ENCODE measurements at places on chromosomes 4 and X.

DNA sequence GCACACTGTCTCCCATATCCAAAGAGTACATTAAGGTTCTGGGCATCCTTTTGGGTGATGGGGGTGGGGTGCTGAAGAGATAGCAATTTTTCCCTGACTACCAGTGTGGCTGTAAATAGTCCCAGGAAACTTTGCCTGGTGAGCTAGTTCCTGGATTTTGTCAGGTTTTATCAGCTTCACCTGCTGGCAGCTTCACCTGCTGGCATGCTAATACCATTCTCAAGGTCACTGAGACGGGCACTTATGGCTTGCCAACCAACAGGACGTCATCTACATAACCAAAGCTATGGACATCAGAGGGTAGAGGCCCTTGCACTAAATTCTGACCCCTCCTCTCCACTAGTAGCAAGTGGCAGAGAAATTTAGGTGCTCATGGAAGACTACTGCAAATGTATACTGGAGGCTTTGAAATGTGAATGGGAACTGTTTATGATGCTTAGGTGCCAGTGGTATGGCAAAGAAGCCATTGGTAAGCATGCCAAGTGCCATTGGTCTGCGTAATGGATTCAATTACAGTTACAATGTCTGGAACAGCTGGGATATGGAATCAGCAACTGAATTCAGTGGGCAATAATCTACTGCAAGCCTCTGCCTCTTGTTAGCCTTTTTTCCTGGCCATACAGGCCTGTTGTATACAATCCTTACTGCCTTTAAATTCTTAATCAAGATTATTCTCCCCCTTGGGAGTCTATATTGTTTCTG is 71.6 kb upstream of the SH3RF1 start:
- no peak for DNase-seq

DNA sequence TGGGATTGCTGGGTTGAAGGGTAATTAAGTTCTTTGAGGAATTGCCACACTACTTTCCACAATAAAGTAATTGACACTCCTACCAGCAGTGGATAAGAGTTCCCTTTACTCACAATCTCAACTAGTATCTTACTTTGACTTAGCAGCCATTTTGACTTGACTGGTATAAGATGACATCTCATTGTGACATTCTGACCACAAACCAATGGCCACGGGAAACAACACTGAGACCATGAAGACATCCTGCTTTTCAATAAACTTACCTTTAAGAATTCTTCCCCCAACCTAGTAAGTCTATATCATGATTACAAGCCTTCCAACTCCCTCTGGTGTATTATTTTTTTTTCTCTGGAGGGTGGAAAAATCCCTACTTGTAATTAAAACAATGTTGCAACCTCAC is 66.9 kb upstream of the WDR1 start:
- no peak for DNase-seq

DNA sequence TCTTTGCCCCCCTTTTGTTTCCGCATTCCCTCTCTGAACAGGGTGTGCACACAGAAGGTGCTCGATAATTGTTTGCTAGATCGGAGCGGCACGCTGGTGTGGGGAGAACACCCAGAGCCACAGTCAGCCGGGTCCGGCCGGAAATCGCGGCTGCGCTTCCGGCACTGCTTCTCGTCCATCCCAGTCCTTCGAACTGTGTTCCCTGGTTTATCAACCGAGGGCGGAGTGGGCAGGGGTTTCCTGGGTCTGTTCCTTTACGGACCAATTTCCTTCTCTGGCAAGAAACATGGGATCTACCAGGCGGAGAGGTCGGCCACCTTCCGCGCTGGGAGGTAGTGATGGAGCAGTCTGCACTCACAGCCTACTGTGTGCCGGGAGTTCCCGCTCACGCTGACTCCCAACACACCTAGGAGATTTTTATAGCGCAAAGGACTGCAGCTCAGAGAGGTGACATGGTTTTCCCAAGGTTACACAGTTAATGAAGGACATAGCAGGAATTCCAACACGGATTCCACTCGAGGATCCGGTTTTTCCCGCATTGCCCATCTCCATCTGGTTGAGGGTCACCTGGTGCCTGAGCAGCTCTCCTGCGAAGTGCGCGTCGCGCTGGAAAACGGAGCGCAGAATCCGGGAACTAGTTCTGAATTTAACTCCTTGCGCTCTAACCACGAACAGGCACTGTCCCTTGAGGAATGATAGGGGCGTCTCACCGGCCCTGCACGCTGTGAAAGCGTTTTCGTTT is 6.8 kb downstream of the MSX1 start:
- no peak for DNase-seq

GRCh38 chr4:27678027-27678426 is 817.4 kb downstream of the STIM2 start:
- no peak for DNase-seq

DNA sequence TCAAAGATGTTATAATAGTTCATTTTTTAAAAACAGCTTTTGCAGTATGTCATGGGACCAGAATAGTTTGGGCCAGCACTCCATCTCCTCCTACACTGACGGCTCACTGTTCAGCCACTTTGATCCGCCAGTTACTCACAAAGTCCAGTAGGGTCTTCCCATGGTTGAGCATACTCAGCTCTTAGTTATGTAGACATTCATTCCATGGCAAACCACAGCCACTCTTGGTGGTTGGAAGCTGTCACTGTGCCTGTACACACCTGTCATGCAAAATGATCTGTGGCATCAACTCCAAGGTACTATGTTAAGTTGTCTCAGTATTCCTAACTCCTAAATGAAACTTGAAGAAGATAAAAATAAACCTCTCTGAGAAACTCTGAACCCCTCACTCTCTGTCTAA is 127.2 kb downstream of the NR3C2 start:
- DNase-seq = no peak

GRCh38 chr4:183600189-183600685 is 58.7 kb downstream of the RWDD4 start:
- no peak for DNase-seq

GRCh38 chr4:118797558-118798142 is 38.3 kb downstream of the SEC24D start:
- DNase-seq = no peak

GRCh38 chr4:178712486-178712885 is 1270.2 kb upstream of the AGA start:
- no peak for DNase-seq

- no peak for DNase-seq
Measured at GRCh38 chr4:123034023-123034422, 111.6 kb upstream of the NUDT6 start.

DNA sequence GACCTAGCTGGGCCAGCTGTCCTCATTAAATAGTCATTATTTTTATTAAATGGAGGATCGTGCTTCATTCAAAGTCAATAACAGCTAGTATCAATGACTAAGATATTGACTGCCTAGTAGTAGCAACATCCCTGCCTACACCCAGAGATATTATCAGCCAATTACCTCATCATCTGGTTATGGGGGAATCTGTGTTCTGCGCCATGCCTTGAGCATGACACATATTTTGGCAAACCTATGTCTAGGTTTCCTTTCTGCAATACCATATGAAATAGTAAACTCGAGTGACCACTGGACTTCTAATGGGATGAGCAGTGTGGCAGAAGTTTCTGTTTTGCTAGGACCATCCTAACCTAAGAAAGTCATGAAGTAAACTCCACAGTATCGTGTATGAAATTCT is 50.0 kb upstream of the AADAT start:
- no peak for DNase-seq

GRCh38 chr4:77305766-77306165 is 148.8 kb downstream of the CCNG2 start:
- no peak for DNase-seq

GRCh38 chrX:134241960-134242619 is 5.1 kb downstream of the CCDC160 start:
- no peak for DNase-seq

DNA sequence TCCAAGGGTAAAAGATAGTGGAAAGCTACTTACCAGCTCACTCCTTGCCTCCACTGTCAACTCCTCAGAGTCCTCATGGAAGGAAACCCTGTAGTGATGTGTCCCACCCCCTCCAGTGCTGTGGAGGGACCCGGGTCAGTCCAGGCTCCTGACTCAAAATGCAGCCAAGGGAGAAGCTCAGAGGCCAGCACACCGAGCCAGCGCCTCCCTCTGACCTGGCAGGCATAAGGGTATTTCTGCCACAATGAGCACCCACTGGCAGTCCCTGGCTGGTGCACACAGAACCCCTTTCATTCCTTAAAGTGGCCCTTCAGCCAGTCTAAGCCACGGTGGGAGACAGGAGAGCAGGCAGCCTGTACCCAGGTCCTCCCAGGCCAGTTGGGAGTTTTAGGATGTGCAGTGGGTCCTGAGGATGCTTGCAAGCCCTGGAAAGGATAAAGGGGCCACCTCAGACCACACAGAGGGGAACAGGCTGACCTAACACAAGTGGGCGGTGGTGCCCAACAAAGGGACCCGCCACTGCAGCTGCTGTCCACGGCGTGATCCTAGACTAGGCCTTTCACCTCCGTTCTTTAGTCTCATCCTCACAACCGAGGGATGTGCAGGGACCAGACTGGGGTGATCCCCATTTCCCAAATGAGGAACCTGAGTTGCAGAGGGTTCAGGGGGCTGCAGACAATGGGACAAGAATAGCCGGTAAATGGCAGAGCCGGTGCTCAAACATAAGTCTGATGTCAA is 5.7 kb downstream of the JAKMIP1 start:
- DNase-seq = no peak

DNA sequence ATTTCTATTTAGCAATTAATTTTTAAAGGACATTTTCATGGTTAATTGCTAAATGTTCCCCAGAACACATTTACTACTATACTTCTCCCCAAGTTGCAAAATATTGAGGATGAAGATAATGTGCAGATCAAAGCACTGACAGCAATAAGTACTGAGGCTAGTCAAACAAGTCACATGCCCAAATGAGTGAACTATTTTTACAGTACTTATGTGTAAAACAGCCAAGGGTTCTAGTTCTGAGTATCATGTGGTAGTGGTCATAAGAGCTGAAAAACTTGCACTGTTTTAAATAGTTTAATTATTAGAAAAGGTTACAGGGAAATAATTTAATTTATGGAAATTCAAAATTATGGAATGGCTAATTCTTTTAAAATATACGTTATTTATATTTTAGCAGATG is 3.8 kb downstream of the GALNTL6 start:
- no peak for DNase-seq

DNA sequence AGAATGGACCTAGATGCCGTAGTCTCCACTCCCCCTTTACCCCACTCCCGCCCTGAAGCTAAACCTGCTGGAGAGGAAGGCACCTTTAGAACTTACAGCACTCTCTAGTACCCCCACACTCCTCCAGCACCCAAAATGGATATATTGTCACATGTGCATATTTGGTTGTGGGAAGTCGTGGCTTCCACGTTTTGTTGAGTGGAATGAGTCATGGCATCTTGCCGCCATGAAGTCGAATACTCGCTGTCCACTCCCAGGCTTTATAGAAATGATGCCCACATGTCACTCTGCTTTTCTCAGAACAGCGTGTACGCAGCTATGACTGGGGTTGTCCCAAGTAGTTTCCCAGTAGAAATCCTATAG is 545 bp downstream of the ABCE1 start:
- peak; percentile 17 for DNase-seq

GRCh38 chr4:48255072-48255958 is 14.3 kb downstream of the TEC start:
- no peak for DNase-seq

- no peak for DNase-seq
Measured at GRCh38 chr4:2335729-2336101, 73.8 kb upstream of the MXD4 start.

GRCh38 chr4:12173496-12173895 is 744.8 kb upstream of the HS3ST1 start:
- no peak for DNase-seq

DNA sequence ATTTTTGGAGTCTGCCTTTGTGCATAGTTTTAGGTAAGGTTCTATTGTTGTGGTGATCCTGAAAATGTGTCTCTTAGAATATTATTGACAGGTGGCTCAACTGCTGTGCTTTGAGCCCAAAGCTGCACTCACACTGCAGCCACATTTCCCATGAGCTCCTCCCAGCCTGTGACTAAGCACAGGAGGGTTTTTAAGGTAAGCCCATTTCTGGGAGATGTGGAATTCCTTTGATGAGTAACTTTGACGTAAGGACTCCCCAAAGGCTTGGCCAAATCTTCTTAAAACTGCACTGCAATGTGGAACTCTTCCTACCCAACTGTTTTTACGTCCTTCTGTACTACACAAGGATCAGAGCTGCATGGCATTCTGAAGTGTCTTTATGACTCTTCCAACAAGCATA is 20.0 kb upstream of the TMPRSS11A start:
- no peak for DNase-seq

- DNase-seq = no peak
Measured at GRCh38 chrX:129689796-129690195, 35.0 kb upstream of the APLN start.

GRCh38 chrX:45758319-45758718 is 557.6 kb upstream of the DIPK2B start:
- DNase-seq = no peak

GRCh38 chr4:27811948-27812347 is 951.3 kb downstream of the STIM2 start:
- no peak for DNase-seq

- DNase-seq = no peak
Measured at GRCh38 chr4:152168987-152169616, 366.8 kb downstream of the FBXW7 start.

DNA sequence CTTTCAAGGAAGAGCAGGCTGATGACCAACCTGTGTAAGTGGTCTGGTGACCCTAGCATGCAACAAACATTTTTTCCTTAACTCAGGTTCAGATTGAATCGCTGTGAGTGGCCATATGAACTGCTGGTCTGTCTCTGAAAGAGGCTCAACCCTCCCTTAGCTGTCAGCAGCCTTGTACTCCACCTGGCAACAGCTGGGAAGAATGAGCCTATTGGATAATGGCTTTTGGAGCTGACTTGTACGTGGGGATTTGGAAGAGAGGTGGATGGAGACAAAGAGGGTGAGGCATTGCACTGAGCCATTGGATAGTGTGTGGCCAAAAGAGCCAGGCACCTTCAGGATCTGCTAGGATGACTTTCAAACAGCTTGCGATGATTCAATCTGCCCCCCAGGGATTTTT is 35.7 kb upstream of the BMP15 start:
- DNase-seq = no peak

DNA sequence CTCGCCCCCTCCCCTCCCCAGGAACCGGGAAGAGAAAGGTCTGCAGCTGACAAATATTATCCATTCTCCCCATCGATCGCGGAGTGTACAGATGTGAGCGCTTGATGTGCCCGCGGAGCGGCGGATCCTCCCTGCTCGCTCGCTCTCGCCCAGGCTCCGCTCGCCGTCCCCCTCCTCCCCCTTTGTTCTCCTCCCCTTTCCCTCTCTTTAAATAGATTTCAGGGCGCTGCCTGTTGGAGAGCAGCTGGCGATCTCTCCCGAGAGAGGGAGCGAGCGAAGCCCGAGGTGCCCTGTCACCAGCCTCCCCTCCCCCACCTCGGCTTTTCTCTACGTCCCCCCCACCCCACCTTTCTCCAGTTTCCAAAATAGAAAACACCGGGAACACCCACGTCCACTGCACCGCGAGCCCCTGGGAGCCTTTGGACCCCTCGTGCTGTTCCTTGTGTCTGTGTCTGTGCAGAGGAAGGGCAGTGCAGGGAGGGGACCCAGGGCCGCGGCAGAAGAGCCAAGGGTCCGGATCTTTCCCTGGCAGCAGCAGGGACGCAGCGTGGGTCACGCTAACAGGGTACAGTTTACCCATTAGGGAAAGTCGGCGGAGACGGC is 56.6 kb upstream of the BCOR start:
- no peak for DNase-seq

GRCh38 chr4:5959211-5959982 is 58.8 kb downstream of the C4orf50 start:
- DNase-seq = no peak
